ENCODE measurements at places on chromosomes 3 and 15.
A peak's percentile ranks its signal among the peaks of the same experiment; 100 is the strongest.

DNA sequence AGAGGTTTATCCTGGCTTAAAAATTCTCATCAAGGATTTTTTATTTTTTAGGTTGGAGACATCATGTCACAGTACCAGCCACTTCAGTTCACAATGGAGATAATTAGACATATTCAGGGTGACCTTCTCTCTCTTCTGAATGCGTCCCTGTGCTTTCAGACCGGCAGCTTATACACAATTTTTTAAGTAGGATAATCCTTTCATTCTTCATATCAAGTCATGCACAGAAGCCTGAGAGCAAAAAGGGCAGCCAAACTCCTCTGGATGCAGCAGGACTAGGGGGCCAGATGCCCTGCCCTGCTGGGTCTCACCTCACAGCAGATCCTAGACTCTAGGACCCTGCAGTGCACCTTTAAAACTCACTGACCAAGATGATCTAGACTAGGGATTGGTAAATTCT lies 210.4 kb downstream of the ERC2 start:
- DNase-seq, result no peak

GRCh38 chr15:36617529-36618196 lies 38.2 kb downstream of the CDIN1 start:
- no peak for DNase-seq

DNA sequence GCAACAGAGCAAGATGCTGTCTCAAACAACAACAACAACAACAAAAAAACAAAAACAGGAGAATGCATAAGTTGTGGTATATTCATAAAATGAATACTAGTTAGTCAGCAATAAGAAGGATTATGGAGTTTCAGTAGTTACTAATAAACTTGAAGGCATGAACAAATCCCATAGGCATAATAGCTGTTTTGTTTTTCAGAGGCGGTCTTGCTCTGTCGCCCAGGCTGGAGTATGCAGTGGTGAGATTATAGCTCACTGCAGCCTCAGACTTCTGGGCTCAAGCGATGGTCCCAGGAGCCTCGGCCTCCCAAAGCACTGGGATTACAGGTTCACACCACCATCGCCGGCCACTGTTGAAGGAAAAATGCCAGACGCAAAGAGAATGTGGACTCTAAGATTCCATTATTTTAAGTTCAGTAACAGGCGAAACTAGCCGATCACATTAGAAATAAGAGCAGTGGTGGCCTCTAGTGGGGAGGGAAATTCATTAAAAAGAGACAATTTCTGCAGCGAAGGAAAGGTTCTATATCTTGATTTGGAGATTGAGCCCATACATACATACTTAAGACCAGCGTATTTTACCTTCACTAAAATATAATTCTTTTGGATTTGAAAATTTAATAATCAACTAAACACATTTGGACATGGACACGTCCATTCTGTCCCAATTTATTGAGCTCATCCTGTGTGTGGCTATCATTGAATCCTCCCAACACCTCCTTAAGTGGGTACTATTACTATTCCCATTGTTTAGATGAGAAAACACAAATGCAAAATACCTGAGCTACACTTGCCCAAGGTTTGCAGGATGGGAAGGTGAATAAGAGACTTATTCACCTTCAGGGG lies 27.4 kb upstream of the HDAC11 start:
- peak; percentile 46 for DNase-seq

GRCh38 chr15:42220216-42220615 lies 12.1 kb upstream of the VPS39 start:
- DNase-seq, result no peak

- DNase-seq, result no peak
These were observed 441.3 kb downstream of the TBL1XR1 start for GRCh38 chr3:176755977-176756376.

DNA sequence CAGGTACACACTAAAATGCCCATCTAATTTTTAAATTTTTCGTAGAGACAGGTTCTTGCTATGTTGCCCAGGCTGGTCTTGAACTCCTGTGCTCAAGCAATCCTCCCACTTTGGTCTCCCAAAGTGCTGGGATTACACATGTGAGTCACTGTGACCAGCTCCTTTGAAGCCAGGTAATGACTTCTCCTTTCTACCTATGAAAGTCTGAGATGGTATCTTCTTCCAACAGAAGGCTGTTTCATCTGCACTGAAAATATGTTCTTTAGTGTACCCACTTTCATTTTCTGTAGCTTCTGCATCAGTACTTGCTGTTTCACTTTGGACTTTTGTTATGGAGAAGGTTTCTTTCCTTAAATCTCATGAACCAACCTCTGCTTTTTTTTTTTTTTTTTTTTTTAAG lies 8.8 kb downstream of the OIP5 start:
- DNase-seq, result no peak

DNA sequence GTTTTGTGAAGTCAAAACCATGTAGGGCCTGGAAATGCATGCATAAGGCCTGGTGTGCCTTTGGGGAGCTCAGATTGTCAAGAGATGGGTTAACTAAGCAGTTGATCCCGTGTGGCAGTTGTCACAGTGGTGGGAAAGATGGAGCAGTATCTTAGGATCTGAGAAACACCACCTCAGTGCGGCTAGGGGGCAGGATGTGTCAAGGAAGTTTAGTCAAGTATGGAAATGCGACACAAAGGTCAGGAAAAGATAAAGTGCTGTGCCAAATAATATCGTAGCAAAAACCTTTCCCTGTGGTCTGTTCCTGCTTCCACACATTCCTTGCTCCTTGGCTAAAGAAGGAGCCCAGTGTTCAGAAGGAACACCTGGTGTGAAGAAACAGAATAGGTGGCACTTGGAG lies 396.4 kb downstream of the EDEM1 start:
- no peak for DNase-seq
